Activated naive CD4-positive, alpha-beta T cell treated with anti-CD3 and anti-CD28 coated beads, Interleukin-2, amount 50 U/mL, for 16 hours (primary cell): ENCODE measurements at places on chromosomes 1 and 21.

GRCh38 chr1:192954705-192955265, 104.4 kb downstream of the UCHL5 start:
- DNase-seq = no peak

GRCh38 chr1:228945885-228946284, 210.6 kb downstream of the RHOU start:
- DNase-seq = no peak

GRCh38 chr1:69413129-69413528, 154.6 kb upstream of the LRRC7 start:
- DNase-seq = no peak

DNA sequence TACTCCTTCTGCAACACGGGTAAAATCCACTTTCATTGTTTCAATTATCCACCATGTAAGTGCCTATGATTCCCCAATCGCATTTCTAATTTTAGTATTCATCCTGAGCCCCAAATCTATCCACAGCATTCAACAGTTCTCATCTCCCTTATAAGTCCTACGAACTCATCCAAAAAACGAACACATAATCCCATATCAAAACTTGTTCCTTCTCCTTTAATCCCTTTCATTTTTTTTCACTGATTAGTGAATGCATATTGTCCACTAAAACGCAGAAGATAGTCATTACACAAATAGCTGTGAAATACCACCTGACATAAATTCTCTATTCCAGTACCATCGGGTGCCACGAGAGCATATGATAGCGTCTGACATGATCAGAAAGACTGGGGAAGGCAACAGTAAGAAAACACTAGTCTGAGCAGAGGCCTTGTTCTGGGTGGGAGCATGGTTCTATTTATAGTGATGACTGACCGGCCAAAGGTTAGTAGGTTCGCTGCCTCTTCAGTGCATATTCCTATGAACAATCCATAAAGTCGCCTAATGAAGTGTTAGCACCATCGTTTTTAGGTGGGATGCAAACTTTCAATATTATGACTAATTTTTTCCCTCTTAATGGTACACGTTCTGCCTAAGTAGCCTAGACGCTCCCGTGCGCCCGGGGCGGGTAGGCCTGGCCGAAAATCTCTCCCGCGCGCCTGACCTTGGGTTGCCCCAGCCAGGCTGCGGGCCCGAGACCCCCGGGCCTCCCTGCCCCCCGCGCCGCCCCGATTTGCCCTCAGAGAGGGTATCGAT, 648 bp downstream of the ATP5PF start:
- DNase-seq = peak; percentile 51

GRCh38 chr1:8925406-8925805, 20.3 kb upstream of the CA6 start:
- DNase-seq = no peak

GRCh38 chr1:59666106-59666505, 148.6 kb upstream of the HOOK1 start:
- no peak for DNase-seq

- DNase-seq = no peak
These were observed 60.9 kb downstream of the LHX4 start for GRCh38 chr1:180291004-180291403.

DNA sequence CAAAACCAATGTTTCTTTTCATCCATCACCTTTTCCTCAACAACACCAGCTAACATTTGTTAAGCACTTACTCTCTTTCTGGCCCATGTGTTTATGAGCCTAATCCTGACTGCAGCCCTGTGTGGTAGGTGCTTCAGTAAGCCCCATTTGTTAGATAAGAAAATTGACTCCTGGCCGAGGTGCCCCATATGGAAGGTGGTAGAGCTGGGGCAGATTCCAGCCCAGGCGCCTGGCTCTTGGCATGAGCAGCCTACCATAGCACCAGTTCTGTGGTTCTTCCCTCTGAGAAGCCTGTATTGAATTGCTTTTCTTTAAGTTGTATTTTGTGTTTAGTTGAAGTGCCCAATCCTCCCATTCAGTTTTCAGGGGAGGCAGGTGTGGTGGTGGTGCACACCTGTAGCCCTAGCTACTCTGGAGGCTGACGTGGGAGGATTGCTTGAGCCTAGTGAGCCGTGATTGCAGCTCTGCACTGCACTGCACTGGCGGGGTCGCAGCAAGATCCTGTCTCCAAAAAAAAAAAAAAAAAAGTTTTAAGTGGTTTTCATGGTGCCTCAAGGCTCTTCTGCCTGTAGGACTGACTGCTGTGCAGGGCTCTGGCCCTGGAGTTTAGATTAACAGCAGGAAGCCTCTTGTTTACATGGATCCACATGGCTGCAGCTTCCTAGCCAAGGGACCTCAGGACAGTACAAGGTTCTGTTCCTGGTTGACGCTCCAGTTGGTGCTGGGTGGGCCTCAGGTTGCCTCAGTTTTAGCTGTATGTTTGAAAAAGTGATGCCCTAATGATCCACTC, 125.9 kb downstream of the MRPS6 start:
- DNase-seq = no peak

DNA sequence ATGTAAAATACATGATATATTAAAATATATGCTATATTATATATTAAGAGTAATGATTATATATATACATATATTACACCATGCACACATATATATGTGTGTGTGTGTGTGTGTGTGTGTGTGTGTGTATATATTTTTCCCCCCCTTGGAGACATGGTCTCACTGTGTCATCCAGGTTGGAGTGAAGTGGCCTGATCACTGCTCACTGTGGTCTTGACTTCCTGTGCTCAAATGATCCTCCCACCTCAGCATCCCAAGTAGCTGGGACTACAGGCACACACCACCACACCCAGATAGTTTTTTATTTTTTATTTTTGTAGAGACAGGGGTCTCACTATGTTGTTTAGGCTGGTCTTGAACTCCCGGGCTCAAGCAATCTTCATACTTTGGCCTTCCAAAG, 54.4 kb upstream of the RBM34 start:
- no peak for DNase-seq

DNA sequence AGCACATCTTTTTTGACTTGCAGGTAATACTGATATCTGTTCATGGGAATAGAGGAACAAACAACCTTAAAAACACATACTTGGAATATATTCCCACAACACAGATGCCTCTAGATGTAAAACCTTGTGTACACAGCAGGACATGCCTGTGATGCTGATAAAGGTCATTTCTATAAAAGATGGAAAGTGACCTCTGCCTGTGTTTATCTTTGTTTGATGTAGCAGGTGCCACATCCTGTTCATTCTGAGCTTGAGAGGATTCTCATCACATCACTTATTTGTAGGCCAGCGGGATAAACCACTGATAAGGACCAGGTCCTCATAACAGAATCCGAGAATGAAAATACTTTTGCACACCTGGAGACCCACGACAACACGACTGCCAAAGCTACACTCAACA, 133.7 kb downstream of the SMYD2 start:
- no peak for DNase-seq

- DNase-seq = no peak
These were observed 7.5 kb upstream of the MYOM3 start for GRCh38 chr1:24119489-24119858.

DNA sequence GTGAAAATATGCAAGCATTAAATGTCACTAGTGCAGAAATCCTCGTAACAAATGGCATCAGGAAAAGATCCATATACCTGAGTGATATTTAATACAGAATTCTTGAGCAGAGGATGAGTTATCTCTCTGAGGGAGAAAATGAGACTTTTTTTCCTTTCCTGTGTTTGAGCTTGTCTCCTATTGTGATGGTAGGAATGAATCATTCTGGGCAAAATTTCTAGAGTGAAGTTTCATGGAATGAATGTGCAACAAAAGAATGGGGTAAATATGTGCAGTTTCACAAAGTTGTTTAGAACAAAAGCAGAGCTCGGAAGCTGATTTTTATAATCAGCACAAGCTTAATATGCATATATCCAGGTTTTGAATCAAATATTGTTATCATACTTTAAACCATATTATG, 4.6 kb downstream of the CTPS1 start:
- DNase-seq = no peak

GRCh38 chr1:30601316-30602085, 121.9 kb downstream of the MATN1 start:
- DNase-seq = no peak

- no peak for DNase-seq
These were observed at the start of gene LRRC52 for GRCh38 chr1:165543532-165544438. LRRC52 (plus strand) TSS chr1:165544000; CDS start chr1:165544297, 297 bp downstream.
